CD4-positive, alpha-beta T cell treated with Interleukin-21 for 1 hour (primary cell): ENCODE measurements at places on chromosomes 12 and 14.

DNA sequence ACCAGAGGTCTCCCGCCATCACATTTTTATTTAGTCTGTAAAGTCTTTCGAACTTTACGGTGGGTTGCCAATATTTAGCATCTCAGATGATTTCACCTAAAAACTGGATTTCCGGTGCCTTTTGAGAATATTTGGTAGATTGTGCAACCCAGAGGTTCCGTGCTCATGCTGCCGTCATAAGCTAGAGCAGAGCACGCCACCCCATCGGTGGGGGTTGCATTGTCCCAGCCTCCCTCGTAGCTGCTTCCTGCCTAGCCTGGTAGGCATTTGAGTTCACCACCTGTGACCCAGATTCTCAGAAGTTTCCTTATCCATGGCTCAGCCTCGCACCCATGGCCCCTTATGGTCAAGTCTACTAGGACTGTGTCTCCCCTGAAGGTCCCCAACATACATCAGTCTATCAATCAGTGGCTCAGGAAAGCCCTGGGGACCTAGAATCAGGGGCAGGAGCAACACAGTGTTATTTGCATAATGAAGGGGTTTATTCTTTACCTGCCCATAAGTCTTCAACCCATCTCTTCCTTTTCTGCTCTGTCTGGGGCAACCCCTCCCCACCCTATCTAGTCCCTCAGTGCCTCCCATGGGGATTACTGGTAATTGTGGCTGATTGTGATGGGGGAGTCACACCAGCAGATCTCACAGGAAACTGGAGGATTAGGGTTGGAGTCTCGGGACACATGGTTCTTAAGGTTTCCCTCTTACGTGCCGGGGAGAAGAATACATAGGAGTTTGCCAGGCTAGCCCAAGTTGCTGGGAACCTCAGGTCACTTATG lies 152.3 kb downstream of the PHETA1 start:
- no peak for DNase-seq

DNA sequence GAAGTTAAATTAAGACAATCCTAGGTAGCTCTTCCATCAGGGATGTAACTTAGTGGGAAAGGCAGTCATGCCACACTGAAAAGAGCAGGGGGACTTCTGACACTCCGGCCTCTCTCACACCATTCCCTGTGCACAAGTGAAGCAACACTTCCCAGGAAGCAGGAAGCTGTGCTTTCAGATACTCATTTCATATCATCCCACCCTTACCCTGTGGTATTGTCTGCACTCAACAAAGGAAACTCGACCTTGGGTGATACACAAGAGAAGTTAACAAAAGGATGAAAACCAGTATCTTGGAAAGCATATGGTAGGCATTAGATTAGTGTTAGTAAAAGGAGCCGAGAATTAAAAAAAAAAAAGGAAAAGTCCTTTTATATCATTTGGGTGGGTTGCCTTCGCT lies 61.3 kb upstream of the MDM1 start:
- DNase-seq = no peak

DNA sequence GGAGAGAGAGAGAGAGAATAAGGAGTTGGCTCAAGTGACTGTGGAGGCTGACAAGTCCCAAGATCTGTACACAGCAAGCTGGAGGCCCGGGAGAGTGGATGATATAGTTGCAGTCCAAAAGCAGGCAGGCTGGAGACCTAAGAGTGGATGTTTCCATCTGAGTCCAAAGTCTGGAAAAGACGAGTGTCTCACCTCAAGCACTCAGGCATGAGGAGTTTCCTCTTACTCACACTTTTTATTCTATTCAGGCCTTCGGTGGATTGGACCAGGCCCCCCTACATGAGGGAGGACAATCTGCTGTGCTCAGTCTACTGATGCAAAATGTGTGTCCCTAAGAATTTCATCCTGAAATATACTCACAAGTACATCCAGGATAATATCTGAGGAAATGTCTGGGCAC lies 484.6 kb downstream of the VRK1 start:
- no peak for DNase-seq

DNA sequence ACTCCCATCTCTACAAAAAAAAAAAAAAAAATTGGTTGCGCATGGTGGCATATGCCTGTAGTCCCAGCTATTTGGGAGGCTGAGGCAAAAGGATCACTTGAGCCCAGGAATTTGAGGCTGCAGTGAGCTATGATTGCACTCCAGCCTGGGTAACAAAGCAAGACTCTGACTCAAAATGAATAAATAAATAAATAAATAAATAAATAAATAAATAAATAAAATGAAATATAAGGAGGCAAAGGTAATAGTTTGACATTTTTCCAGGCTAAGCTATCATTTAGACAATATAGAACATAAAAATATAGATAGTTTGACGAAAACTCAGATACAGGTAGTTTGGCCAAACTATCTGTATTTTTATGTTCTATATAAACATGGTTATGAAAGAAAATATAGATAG lies 40.5 kb downstream of the ZCRB1 start:
- no peak for DNase-seq

DNA sequence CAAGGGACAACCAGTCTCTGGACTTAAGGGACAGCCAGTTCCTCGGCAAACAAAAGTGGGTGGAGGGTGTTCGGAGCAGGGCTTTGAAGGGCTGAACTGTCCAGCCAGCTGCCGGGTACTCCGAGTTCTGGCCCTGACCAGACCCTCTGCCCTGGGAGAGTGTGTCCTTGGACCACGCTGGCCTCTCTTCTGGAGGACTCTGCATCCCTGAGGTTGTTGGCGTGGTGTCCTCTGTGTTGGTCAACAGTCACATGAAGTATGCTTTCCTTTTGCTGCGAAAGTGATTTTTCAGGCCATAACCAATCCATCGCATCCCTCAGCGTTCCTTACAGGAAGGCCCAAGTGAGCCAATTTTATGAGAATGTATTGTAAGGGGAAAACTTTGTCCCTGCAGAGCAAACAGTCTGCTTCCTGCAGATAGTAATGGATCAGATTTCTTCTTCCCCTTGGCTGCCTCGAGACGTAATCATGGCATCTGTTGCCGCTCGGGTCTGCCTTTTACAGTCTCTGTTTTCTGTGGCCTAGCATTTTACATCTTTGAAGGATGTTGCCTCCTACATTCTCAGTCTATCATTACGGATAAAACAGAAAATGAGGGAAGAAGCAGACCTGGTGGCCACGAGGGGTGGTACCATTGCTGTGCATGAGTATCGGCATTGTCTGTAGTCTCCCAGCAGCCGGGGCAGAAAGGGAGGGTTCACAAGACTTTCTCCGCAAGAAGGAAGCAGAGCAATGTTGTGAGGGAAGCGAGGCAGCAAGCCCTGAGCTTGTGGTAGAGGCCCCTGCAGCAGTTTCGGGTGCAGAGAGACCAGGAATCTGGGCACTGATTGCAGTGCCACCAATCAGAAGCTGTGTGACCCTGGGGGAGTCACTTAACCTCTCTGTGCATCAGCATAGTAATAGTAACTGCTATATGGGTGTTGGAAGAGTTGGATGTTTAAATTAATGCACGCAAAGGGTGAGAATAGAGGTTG lies 47.4 kb downstream of the SMIM41 start:
- DNase-seq = no peak

GRCh38 chr14:104320611-104321086 lies 182.3 kb downstream of the KIF26A start:
- DNase-seq = no peak

DNA sequence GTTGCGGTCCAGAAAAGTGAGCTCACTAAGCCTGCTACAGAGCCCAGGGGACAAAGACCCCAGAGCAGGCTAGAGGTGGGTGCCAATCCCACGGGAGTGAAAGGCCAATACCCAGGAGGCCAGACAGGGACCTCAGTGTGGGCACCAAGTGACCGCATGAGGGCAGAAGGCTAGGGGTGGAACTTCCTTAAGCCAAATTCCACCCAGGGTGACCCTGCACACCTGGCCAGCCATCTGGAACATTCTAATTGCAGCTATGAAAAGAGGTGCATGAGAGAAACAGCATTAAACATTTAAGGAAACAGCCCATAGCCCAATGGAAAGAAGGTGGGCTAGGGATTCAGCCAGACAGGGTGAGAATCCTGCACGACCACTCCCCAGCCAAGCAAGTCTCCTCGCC lies 19.4 kb downstream of the GLTP start:
- no peak for DNase-seq

DNA sequence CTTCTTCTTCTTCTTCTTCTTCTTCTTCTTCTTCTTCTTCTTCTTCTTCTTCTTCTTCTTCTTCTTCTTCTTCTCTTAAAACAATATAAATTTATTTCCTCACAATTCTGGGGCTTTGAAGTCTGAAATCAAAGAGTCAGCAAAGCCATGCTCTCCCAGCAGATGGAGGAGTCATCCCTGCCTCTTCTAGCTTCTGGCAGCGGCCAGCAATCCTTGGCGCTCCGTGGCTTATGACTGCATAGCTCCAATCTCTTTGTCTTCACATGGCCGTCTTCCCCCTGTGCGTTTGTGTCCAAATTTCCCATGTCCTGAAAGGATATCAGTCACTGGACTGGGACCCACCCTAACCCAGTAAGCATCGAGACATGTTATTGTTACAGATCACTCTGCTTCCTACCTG lies 22.9 kb downstream of the KCNA1 start:
- no peak for DNase-seq

DNA sequence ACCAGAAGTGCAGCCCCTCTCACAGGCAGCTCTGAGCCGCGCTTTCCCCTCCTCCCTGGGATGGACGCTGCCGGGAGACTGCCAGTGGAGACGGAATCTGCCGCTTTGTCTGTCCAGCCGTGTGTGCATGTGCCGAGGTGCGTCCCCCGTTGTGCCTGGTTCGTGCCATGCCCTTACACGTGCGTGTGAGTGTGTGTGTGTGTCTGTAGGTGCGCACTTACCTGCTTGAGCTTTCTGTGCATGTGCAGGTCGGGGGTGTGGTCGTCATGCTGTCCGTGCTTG lies 12.3 kb upstream of the TAMALIN start:
- DNase-seq = no peak
